ENCODE measurements at places on chromosomes 3 and 15. TPM values are rescaled to one million over a fixed set of nuclear protein-coding genes. Genes with fewer than 3 reads are reported as not detected.

DNA sequence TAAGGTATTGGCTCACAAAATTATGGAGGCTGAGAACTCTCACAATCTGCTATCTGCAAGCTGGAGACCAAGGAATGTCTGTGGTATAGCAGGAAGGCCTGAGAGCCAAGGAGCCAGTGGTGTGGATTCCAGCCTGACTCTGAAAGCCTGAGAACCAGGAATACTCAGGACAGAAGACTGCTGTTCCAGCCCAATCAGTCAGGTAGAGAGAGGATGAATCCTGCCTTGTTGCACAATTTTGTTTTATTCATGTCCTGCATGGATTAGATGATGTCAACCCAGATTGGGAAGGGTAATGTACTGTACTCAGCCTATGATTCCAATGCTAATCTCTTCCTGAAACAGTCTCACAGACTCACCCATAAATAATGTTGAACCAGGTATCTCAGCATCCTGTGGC lies 312.4 kb upstream of the KCNMB2 start:
- H3K27ac ChIP-seq = no peak overlapping the region
- DNase-seq = no peak
- no peaks in the 10 kb centered on the region for H3K36me3 ChIP-seq
- H3K4me3 ChIP-seq = no peak overlapping the region

GRCh38 chr3:97871186-97871585 lies 49.4 kb downstream of the CRYBG3 start:
- H3K4me3 ChIP-seq = no peak overlapping the region
- H3K27ac ChIP-seq = no peak overlapping the region
- peaks cover 4% of the 10 kb centered on the region for H3K4me1 ChIP-seq

- DNase-seq = no peak
- H3K4me3 ChIP-seq = no peak overlapping the region
- no peaks in the 10 kb centered on the region for H3K27me3 ChIP-seq
Measured at GRCh38 chr15:92979011-92979701, 79.0 kb downstream of the CHD2 start.

ST8SIA2 gene
- 0.57 TPM for total RNA-seq

CYP8B1 gene
- not detected for total RNA-seq

DNA sequence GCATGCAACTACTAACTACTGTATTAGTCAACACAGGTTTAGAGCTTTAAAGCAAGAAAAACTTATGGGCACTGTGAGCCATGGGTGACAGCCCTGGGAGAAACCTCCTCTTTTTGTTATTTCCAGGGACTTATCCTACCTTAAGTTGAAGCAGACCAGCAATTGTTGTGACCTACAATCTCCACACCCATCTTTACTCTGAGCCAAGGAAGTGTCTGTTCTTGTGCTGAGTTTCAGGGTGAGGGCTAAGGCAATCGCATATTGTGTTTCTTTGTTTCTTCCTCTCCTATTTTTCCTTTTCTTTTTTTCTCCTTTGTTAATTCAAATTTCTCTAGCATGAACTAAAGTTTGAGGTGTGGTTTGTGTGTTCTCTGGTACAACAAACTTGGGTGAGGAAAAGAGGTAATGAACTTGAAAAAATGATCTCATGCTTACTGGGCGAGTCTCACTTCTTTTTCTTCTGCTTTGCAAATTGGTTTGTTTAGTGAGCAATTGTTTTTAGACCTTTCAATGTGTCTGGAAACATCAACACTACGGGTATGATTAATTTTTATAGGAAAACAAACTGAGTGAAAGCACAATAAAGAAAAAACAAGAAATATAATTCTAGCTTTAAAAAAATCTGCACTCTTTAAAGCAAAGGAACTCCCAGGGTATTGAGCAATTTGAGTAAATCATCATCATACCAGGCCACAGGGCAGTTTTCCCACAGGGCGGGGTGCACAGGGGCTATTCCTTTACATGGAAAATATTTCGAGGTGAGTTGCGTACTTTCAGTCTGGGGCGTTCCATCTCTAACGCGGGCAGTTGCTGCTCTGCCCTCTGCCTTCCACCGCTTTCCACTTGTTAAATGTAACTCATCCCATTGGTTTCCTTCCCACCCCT lies 2.7 kb downstream of the UPK1B start:
- no peaks in the 10 kb centered on the region for H3K4me1 ChIP-seq
- H3K27ac ChIP-seq = no peak overlapping the region
- no peak for DNase-seq
- H3K4me3 ChIP-seq = no peak overlapping the region

CPA3 gene
- 3.7 TPM for total RNA-seq

DNA sequence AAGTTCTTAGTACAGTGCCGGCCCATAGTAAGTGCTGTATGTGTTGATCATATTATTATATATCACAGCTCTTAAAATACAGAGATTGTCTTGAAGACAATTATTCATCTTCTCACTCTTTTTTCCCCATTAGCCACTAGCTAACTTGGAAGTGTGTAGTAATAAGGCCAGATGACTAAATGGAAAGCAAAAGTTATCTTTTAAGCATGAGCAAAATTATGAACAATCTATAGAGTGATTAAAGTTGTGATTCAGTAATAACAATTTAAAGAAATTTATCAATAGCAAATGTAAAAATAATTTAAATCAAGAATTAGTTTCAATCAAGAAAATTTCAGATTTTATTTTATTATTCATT lies 630.9 kb upstream of the TBL1XR1 start:
- DNase-seq = no peak
- H3K27me3 ChIP-seq = no peaks in the 10 kb centered on the region

DNA sequence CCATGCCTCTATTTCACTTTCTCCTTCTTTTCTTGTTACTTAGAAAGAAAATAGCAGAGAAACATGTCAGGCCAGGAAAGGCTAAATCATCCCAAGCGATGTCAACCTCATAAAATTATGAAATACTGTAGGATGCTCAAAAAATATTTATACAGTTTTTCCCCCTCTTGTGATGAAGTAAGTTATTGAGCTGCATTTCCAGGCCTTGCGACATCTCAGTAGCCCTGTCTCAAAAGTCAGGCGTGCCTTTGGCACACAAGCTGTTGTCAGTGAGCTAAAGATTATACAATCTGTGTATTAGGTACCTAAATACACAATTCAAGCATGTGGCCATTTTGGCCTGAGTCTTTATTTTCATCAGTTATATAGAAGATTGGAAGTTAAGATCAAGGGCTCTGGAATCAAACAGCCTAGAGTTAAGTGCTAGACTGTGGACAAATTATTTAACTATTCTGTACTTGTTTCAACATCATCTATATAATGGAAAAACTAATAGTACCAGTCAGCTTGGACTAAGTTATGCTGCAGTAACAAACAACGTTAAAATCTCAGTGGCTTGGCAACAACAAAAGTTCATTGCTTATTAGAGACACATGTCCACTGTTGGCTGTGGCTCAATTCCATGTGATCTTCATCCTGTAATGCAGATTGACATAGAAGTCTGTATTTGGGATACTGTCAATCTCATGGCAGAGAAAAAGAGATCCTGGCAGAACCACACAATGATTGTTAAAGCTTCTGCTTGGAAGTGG lies 406.4 kb upstream of the PROK2 start:
- no peak overlapping the region for H3K27ac ChIP-seq
- no peak for DNase-seq
- no peak overlapping the region for H3K4me3 ChIP-seq
- no peaks in the 10 kb centered on the region for H3K27me3 ChIP-seq
- no peaks in the 10 kb centered on the region for H3K36me3 ChIP-seq
- H3K4me1 ChIP-seq = peaks cover 4% of the 10 kb centered on the region

DNA sequence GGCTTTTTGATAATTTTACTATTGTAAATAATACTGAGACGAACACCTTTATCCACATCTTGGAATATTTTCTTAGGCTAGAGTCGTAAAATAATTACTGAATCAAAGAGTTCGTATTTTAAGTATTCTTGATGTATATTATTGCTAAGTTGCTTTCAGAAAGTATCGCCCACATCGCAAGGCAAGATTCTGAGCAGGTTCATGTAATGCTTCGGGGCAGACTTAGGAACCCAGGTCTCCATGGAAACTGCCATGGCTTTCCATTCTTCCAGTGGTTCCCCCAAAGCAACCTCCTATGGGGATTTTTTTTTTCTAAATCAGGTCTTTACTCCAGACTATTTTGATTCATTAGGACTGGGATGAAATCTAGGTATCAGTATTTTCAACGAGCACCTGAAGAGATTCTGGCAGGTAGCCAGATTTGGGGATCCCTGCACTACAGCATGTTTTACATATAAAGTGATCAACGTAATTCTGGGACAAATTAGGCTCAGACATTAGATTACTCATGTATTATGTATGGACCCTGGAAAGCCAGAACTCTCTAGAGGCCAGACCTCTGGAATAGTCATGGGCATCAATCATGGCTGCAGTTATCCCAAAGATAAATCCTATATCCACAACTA lies 86.5 kb downstream of the B3GNT5 start:
- DNase-seq = no peak
- H3K4me3 ChIP-seq = no peak overlapping the region
- no peak overlapping the region for H3K27ac ChIP-seq
- no peaks in the 10 kb centered on the region for H3K36me3 ChIP-seq

PXK gene
- 28.8 TPM for total RNA-seq

GRCh38 chr15:58457466-58457965 lies 25.7 kb downstream of the LIPC start:
- no peaks in the 10 kb centered on the region for H3K36me3 ChIP-seq
- H3K4me1 ChIP-seq = peaks cover 25% of the 10 kb centered on the region

APBA2 gene
- 12.4 TPM for total RNA-seq

- no peak overlapping the region for H3K27ac ChIP-seq
- peaks cover 23% of the 10 kb centered on the region for H3K4me1 ChIP-seq
- no peaks in the 10 kb centered on the region for H3K27me3 ChIP-seq
- no peak for DNase-seq
Measured at GRCh38 chr3:197024881-197025735, 4.5 kb downstream of the MELTF start.

- peak overlapping the region; percentile 47 for H3K27ac ChIP-seq
- H3K36me3 ChIP-seq = no peaks in the 10 kb centered on the region
- peaks cover 33% of the 10 kb centered on the region for H3K4me1 ChIP-seq
- no peaks in the 10 kb centered on the region for H3K27me3 ChIP-seq
- DNase-seq = no peak
Measured at GRCh38 chr3:188583341-188584161, 429.6 kb downstream of the LPP start.

IL5RA gene
- total RNA-seq = 1.2 TPM

All from esophagus muscularis mucosa (tissue), 4 donors.